Hippocampal formation (tissue), 2 donors: ENCODE measurements at places on chromosomes 1 and 21.

DNA sequence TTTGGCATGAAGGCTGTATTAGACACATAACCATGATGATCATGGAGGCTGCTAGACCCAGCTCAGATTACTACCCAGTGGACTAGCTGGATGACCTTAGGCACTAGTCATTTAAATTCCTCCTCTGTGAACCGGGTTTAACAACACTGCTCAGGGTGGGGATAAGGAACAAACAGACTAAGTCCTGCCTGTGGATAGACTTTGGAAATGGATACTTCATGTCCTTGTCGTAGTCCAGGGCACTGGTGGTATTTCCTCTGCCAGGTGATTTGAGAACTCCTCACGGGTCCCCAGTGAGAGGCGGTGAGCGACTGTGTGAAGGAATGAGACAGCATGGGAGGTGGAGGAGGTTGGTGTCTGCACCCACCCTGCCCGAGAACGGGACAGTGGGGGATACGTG is 72.9 kb upstream of the SELENON start:
- DNase-seq, result no peak

DNA sequence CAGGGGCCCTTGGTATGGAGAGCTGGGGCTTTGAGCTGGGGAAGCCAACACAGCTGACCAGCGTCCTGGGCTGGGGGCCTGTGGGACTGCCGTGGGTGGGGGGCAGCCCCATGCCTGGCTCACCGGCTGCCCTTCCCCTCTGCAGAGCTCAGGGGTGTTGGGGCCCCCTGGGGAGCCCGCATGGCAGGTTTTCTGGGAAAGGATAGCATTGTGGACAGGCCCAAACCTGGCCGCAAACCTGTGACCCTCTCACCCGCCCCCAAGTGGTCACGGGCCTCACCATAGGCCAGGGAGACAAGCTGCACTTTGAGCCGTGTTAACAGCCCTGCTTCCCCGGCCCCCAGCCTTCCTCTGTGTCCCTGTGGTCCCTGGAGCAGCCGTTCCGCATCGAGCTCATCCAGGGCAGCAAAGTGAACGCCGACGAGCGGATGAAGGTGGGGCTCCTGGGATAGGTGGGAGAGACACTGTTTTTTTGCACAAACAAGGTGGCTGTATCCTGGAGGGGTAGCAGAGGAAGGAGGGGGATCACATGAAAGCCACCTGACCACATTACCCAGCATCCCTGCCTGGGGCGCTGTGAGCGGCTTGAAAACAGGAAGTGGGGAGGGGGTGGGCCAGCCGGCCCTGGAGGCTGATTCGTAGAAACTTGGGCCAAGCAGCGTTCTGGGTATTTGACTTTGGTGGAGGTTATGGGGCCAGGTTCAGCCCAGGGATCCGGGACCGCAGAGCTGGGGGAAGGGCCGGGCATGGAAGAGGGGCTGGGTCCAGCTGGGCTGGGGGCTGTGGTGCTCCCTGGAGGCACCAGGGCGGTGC is 65.9 kb downstream of the PIK3CD start:
- DNase-seq, result peak; percentile 20

DNA sequence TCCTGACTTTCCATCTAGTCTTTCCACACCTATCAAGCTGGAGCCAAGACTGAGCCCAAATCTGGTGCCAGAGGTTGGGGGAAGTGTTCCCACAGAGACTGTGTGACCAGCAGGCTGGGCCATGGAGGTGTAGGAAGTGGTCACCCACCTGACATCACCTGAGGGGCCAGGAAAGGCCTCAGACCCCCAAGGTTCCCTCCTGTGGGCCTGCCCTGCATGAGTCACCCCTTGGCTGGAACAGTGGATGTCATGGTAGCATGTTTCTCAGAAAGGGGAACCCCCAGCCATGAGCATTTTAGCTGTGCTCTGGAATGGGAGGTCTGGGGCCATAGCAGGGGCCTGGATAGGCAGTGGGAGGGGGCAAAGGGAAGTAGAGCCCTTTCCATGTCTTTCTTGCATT is 5.7 kb upstream of the TNFRSF8 start:
- DNase-seq, result no peak

GRCh38 chr1:236990052-236990445 is 14.2 kb downstream of the MT1HL1 start:
- no peak for DNase-seq

- no peak for DNase-seq
Measured at GRCh38 chr21:14825514-14825974, 239.3 kb downstream of the NRIP1 start.

GRCh38 chr1:83929184-83929583 is 69.7 kb downstream of the TTLL7 start:
- no peak for DNase-seq

DNA sequence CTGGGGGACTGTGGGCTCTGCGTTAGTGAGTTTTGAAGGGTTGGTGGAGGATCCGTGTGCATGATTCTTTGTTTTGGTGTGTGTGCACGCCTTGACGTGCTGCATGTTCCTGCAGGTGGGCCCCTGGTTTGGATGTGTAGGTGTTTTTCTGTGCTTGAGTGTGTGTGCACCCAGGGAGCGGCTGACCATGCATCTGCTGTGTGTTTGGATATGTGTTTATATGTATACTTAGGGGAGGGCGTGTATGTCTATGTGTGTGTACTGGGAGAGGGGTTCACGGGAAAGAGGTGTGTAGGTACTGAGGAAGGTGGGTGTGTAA is 1.1 kb downstream of the VANGL2 start:
- no peak for DNase-seq

GRCh38 chr1:234980291-234980644 is 148.4 kb downstream of the TOMM20 start:
- no peak for DNase-seq

- DNase-seq, result no peak
Measured at GRCh38 chr21:44530903-44531605, 8.9 kb downstream of the KRTAP10-1 start.

- no peak for DNase-seq
Measured at GRCh38 chr1:208278638-208279037, 34.5 kb upstream of the PLXNA2 start.

DNA sequence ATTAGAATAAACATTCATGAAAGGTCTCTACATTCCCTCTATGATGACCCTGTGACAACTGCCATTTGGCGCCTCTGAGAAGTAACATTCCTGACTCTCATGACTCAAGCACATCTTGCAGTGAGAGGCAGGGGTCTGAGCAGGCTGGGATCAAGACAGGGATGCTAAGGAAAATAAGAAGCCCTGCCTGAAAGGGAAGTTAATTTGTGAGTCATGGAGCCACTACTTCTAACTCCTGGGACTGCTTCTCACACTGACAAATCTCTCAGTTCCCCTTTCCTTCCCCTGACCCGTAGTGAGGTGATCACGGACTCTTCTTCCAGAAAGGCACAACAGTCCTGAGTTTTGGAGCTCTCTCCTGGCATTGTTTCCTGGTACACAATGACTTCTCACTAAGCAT is 231.9 kb downstream of the TNR start:
- no peak for DNase-seq

GRCh38 chr1:104804147-104804546 is 1054.4 kb downstream of the AMY1C start:
- DNase-seq, result no peak

DNA sequence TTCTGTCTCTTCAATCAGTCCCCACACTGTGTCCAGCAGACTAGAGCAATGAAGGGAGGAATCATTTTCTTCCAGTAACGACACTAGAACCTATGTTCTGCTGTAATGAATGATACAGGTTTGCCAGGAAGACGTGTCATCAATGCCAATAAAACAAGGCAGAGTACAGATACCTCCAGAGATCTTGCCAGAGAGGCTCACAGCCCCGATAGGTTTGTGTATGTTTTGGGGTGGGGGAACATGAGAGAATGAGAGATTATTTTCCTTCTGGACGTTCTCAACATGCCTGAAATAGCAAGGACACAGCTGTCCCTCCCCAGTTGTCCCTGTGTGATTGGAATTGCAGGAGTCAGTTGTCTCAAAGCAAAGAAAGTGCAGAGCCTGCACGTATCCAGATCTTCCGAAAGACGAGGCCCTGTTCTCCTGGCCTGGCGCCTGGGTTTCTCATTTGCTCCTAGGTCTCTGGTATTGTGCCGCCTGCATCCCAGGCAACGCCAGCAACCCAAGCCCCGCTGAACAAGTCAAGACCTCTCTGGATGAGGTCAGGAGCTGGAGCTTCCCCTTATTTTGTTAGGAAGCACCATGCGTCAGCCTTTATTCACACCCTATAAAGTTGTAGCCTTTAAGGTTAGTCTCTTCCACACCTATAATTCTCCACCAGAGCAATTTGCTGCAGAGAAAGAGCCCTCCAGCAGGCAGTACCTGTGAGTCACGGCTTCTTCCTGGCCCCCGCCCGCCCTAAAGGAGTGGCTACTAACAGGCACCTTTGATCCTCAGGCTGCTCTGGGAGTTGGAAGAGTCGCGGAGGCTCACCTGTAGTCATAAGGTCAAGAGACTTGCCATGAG is 130.5 kb downstream of the TOMM20 start:
- no peak for DNase-seq

DNA sequence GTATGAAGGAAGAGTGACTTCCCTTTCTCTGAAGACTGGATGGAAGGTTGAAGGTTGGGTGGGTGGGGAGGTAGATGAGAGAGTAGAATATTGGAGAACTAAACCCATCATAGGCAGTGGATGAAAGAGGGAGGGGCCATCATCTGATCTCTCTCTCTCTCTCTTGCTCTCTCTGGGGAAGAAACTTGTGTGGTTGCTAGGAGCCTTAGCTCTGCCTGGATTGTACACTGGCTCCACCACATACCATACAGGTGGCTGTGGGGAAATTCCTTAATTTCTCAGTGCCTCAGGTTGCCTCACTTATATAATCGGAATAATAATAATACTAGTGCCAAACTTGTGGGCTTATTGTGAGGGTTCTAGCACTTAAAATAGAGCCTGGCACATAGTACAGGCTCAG is 9.5 kb downstream of the XCL1 start:
- no peak for DNase-seq

GRCh38 chr1:89665941-89666340 is 33.0 kb downstream of the LRRC8C start:
- no peak for DNase-seq

DNA sequence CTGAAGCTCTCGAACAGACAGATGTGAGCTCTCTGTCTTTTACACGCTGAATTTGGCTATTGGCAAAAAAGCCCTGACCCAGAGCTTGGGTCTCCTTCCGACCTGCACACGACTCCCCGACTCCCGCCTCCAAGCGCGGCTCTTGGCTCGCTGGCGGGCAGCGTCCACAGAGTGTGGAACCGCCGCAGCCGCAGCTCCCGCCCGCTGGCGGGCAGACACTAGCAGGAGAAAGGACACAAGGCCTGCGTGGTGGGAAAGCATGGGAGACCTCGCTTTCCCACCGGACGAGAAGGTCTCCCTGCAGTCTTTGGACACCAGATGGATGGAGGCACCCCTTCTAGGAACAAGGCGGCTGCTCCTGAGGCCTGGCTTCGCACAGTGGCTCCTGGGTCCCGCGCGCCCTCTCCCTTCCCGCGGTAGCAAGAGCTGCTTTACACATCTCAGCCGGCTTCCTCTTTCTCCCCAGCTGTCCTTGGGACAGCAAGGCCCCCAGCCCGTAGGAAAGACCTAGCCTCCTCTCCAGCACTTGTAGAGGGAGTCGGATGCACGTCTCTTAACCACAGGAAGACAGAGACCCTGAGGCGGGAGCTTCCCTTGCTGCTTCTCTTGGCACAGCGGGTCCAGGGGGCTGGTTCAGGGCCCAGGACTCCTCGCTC is 92.1 kb downstream of the PRKAB2 start:
- no peak for DNase-seq

DNA sequence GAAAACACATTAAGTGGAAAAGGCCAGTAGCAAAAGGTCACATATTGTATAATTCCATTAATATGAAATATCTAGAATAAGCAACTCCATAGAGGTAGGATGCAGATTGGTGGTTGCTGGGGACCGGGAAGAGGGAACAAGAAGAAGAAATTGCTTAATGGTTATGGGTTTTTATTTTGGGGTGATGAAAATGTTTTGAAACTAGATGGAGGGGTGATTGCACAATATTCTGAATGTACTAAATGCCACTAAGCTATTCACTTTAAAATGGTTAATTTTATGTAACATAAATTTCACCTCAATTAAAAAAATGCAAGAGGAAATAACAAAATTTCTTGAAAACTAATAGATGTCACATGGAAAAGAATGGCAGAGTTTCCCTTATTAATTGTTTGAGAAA is 6.7 kb downstream of the KIAA0040 start:
- no peak for DNase-seq

DNA sequence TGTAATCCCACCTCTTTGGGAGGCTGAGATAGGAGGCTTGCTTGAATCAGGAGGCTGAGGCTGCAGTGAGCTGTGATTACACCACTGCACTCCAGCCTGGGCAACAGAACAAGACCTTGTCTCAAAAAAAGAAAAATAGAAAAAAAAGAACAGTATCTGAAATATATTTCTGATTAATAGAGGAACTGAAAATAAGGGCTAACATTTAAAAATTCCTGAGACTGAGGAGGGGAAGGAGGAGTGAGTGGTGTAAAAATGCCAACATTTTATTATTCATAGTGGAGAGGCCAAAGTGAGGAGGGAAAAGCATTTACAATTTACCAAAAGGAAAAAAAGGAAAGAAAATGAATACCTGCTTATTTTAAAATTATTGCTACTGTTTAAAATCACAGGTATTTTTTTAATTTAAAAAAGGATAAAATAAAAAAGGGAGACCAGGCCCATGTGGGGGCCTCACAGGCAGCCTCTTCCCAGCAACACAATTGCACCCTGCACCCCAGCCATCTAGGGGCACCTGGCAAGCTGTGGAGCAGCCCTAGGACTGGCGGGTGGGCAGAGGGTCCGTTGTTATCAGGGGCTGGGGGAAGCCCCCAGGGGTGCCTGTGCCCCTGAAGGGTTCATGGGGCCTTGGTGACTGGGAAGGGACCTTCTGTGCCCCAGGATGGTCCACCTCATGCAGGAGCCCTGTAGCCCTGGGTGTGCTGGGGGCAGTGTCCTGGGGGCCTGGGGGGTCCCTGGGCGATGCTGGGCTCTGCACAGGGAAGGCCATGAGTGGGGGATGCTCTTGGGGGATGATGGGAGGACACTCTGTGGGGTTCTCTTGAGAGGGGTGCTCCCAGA is 34.8 kb upstream of the ADARB1 start:
- DNase-seq, result no peak

DNA sequence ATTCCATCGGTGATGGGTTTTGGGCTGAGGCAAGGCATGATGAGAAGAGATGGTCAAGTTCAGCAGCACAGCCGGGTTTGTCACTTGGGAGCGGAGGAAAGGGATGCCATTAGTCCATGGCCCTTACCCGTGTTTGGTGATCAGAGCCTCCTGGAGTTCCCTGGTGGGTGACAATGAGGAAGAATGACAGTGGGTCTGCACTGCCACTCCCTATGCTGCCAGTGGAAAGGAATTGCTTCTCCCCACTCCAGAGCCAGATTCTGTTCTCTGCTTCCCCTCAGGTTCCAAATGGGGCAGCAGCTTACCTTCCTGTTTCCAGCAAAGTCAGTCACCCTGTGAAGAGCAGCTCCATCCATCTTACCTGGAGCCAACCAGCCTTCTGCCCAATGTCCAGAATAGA is 393.1 kb downstream of the PTPRU start:
- DNase-seq, result no peak

DNA sequence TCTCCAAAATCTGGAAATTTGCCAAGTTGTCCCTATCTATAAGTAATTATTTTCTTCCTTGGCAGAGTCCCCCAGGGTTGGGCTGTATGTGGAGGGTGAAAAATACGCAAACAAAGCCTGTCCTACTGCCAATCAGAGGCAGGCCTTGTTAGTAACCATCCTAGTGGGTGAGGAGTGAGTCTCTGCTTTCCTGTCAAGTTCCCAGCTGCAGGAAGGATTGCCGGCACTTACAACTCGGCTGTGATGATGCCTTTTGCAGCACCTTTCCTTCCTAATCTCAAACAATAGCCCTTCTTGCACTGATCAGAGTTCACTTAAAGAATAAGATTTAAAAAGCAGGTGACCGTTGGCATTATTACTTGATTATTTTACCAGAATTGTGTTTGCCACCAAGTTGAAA is 31.3 kb upstream of the FGGY start:
- no peak for DNase-seq
